ENCODE measurements at places on chromosomes 2 and 18.

- peak; percentile 78 for DNase-seq
Measured at GRCh38 chr2:231683292-231684235, 24.8 kb upstream of the PTMA start.

- DNase-seq: no peak
Measured at GRCh38 chr2:17242813-17243485, 275.3 kb downstream of the RAD51AP2 start.

GRCh38 chr2:167411367-167411766 is 523.1 kb downstream of the XIRP2 start:
- no peak for DNase-seq

GRCh38 chr2:187542123-187542522 is 12.1 kb downstream of the TFPI start:
- no peak for DNase-seq

GRCh38 chr2:25881764-25882163 is 3.5 kb upstream of the ASXL2 start:
- DNase-seq: no peak

DNA sequence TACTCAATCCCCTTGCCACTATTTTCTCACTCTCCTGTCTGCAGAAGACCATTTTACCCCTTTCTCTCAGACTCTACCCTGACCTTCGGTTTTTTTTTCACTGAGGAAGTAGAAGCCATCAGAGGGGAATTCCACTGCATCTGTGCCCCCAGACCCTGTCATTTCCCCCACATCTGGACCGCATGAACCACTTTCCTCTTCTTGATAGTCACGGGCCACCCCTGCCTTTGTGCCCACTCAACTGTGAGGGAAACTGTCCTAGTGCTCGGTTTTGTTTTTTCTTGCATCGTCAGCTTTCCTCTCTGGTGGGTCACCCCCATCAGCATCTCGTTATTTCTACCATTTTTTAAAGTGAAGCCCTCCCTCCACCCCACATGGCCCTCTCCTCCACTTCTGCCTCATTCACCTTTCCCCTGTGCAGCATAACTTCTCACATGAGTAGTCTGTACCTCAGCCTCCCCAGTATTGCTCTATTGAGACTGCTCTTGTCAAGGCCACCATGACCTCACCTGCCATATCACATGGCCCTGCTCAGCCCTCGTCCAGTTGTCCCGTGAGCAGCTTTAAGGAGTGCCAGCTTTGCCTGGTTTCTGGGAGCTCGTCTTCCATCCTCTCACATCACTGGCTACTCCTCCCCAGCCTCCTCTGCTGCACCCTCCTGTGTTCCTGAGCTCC is 32.4 kb downstream of the TMEM87B start:
- no peak for DNase-seq

GRCh38 chr2:42971947-42972736 is 179.8 kb upstream of the HAAO start:
- no peak for DNase-seq

DNA sequence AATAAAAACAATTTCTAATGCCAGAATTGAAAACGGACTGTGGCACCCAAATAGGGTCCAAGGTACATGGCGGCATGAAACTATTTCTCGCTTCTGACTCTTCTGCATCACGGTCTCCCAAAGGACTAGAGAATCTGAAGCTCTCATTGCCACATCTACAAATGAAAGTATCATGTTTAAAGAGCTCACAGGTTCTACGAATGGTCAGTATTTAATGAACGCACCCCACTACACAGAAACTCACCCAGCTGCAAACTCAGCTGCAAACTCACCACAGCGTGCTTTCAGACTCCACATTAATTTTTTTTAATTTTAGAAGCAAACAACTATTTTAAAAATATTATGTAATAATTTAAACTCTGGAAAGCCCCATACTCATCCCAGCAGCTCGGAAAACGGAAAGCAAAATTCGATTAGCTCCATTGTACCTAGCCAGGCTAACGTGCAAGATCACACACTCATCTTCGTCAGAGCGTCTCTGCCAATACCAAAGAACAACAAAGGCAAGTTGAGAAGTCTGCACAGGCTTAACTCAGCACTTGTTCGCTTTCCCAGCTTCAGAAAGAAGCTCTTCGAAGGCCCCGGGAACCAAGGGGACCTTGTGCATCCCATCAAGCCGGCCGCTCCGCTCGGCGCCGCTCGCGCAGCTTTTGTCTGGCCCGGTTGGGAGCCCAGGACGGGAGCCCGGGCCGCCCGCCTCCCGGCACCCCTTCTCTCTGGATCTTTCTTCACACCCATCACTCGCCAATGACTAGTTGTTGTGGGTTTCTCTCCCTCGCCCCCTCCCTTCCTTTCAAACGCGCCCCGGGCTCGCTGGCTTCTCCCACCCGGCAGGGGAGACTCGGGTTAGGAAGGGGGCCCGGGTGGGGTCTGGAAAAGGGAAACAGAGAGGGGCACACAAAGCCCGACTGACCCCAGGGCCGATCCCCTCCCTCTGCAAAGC is 785 bp downstream of the CLASP1 start:
- peak; percentile 38 for DNase-seq

DNA sequence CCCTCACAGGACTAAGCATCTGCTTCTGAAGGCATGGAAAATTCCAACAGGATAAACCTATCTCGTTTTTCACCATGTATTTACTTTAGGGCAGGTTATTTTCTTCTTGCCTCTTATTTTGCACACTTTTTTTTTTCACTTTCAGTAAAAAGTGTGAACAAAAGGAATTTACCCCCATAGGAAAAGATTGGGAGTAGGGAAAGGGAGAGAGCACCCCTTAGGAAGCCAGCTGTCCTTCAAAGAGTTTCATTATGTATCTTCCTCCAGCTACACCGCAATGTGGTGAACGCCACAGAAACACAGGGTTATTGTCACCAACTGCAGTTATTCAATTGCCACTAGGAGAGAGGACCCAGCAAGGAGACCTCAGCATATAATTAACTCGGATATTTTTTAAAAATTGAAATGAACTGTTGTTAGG is 286.2 kb upstream of the VRK2 start:
- peak; percentile 68 for DNase-seq

- DNase-seq: no peak
Measured at GRCh38 chr18:3100498-3101132, 87.7 kb upstream of the LPIN2 start.

GRCh38 chr2:23361152-23361551 is 23.8 kb upstream of the KLHL29 start:
- no peak for DNase-seq

DNA sequence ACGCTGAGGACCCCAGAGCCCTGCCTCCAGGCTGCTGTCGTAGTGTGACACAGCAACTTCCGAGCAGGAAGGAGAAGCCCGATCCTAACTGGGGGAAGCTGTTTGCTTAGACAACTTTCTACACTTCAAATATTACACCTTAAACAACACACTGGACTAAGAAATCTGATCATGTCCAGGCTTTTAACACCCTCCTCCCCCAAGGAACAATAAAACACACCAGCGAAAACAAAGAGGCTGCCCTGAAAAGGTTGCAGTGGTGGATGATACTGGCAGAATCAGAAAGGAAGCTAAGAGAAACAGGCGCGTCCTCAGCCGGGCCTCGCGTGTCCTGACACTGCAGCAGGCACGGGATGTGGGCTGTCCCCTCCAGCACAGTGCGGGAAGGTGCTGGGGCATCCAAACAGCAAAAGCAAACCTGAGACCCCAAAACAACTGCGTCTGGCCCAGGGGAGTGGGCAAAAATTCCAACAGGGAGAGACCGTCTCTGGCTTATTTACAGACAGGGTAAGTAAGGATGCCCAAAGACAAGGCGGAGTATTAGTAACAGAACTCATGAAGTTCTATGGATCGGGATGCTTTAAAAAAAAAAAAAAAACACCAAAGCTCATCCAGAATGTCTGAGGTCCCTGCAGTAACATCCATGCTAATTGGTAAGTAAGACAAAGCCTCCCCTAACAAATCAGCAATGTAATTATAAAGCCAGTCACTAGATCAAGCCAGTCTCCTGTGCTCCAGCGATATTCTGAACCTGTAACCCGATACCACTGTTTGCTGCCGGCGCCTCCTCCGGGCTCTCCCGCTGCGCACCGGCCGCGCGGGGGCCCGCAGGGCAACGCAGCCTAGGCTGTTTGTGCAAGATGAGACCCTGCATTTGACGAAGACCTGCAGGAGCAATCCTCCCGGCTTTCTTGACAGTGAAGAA is 9.0 kb downstream of the SERTAD2 start:
- peak; percentile 62 for DNase-seq

DNA sequence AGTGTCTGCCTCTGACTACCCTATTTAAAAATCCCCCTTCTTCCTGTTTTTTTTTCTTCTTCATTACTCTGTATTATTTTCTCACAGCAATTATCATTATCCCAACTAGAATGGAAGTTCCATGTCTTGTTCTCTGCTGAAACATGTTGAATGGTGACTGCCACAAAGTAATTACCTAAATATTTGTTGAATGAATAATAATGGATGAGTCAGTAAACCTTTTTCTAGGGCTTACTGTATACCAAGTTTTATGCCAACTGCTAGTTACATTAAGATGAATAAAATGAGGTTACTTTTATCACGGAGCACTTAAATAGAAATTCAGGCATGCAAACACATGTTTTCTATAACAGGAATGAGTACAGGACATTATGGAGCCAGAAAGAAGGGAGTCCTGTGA is 490.6 kb downstream of the THSD7B start:
- no peak for DNase-seq

DNA sequence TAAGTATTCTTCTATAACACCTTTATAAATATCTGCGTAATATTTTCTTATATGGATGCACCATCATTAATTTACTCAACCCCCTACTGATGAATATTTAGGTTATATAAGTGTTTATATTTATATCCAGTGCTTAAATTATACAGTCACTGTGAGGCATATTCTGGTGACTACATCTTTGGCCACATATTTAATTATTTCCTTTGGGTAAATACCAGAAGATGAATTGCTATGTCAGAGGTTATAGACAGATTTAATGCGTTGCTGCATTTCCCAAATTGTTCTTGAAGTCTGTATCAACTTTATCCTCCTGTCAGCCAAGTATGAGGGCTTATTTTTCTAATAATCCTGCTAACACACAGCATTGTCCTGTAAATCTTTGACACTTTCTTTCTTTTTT is 18.7 kb downstream of the DYSF start:
- no peak for DNase-seq

- DNase-seq: no peak
Measured at GRCh38 chr2:29220506-29221270, 105.5 kb downstream of the CLIP4 start.

DNA sequence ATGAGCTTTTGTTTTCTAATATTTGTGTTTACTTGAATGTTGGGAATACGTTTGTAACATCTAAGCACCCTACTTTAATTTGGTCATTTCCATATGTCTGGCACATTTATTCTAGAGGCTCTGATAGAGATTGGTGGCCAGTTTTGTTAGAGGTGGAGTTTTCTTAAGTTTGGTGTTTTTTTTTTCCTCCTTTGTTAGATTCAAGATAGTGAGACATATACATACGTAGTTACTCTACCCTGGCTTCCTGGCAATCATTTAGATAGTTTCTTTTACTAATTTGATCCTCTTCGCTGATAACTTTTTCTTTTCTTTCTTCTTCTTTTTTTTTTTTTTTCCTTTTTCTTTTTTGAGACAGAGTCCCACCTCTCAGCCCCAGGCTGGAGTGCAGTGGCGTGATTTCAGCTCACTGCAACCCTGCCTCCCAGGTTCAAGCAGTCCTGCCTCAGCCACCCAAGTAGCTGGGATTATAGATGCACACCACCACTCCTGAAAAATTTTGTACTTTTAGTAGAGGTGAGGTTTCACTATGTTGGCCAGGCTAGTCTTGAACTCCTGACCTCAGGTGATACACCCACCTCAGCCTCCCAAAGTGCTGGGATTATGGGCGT is 26.6 kb downstream of the SMCHD1 start:
- DNase-seq: no peak

GRCh38 chr18:74949611-74950010 is 259.3 kb downstream of the PTGR3 start:
- no peak for DNase-seq

DNA sequence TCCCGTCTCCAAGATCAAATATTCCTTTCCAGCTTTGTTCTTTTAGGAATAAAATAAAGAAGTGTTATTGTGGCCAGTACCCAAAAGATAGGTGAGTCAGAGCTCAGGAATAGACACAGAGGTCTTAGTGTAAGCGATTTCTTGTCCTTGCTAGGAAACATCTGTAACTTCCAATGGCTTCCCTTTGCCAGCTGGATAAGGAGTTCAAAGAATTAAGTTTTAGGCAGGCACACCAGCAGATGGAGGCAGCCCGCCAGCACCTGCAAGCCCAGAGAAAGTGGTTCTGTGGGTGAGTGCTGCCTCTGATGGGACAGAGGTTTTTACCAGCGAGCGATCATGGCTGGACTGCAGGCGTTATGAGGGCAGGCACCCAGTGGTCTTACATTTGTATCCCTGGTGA is 125.4 kb downstream of the MGAT5 start:
- DNase-seq: no peak

- no peak for DNase-seq
Measured at GRCh38 chr2:12199491-12200211, 453.2 kb downstream of the LPIN1 start.

- no peak for DNase-seq
Measured at GRCh38 chr2:45898819-45899218, 247.3 kb downstream of the PRKCE start.

DNA sequence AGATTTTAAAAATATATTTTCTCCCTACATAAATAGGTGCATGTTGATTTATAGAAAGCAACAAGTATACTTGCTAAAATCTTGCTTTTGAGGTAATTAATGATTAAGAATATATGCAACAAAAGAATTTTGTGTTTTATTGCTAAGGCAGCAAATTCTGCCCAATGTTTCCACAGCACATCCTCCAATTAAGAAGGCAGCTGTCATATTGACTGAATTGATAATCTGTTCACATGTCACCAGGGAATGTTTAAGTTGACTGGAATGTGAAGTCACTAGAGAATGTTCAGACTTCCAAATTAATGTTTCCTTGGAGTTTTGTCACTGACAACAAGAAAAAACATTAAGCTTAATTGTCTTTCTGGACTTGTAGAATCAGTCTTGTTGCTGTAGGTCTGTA is 1602.7 kb upstream of the SLC39A10 start:
- DNase-seq: no peak
